IPS DF 6.9 (cell line): ENCODE measurements at places on chromosomes 2 and 18.

DNA sequence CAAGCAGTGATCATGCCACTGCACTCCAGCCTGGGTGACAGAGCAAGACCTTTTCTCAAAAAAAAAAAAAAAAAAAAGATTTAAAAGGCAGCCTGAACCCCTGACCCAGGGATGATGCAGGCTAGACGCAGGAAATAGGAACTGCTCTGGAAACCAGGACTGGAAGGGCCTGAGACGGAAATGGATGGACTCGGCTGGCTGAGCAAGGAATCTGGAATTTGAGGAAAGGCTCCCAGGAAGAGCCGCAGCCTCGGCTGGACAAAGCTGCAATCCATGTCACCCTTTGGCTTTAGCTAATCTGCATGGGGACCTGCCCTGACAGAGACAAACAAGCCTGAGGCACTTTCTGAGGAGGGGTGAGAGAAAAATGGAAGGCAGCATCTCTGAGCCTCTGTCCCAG is 55.0 kb upstream of the DAPL1 start:
- no peaks in the 10 kb centered on the region for H3K36me3 ChIP-seq
- DNase-seq, result no peak
- H3K4me3 ChIP-seq, result no peak overlapping the region
- peaks cover 4% of the 10 kb centered on the region; the same call in 1 of the 2 replicates for H3K4me1 ChIP-seq
- no peaks in the 10 kb centered on the region for H3K27me3 ChIP-seq

GRCh38 chr2:120840795-120841487 is 105.3 kb downstream of the GLI2 start:
- no peaks in the 10 kb centered on the region for H3K27me3 ChIP-seq
- no peak overlapping the region for H3K27ac ChIP-seq
- H3K36me3 ChIP-seq, result no peaks in the 10 kb centered on the region
- H3K4me3 ChIP-seq, result no peak overlapping the region
- no peaks in the 10 kb centered on the region for H3K4me1 ChIP-seq

GRCh38 chr2:101114815-101115214 is 36.4 kb downstream of the TBC1D8 start:
- no peak for DNase-seq
- peaks cover 9% of the 10 kb centered on the region for H3K4me1 ChIP-seq
- no peak overlapping the region for H3K4me3 ChIP-seq
- H3K36me3 ChIP-seq, result no peaks in the 10 kb centered on the region
- H3K27me3 ChIP-seq, result no peaks in the 10 kb centered on the region

DNA sequence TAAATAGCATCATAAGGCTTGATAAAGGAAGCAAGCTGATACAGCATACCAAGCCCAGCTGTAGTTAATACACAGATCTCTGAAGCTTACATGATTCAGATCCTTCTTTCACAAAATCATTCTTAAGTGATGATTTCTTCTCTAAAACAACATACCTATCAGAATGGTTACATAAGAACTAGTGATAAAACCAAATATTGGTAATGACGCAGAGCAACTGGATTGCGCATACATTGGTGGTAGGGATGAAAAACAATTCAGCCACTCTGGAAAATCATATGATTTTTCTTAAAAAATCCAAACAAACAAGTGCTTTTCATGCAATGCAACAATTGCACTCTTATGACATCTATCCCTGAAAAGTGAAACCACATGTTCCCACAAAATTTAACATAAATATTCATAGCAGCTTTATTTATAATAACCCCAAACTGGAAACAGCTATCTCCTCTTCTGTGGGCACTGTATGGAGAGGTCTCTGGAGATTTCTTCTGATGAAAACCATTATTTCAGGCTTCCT is 153.6 kb upstream of the DSEL start:
- H3K27me3 ChIP-seq, result no peaks in the 10 kb centered on the region
- DNase-seq, result no peak
- no peak overlapping the region for H3K4me3 ChIP-seq

DNA sequence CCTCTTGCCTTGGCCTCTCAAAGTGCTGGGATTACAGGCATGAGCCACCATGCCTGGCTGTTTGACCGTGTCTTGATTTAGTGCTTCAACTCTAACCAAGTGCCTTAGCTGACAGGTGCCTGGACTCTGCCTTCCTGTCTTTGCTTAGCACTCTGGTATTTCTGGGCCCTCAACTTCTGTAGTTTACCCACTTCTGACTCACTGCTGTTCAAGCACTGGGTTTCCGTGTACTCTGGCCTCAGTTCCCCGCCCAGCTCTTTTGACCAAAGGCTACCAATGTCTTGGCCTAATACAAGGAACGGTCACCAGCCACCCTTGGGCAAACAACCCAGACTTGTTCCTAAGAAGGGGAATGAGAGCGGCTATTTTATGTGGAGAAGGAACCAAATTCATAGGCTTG is 35.7 kb upstream of the CABLES1 start:
- no peaks in the 10 kb centered on the region for H3K27me3 ChIP-seq
- H3K4me3 ChIP-seq, result no peak overlapping the region
- DNase-seq, result no peak
- H3K36me3 ChIP-seq, result no peaks in the 10 kb centered on the region
- no peaks in the 10 kb centered on the region for H3K4me1 ChIP-seq

DNA sequence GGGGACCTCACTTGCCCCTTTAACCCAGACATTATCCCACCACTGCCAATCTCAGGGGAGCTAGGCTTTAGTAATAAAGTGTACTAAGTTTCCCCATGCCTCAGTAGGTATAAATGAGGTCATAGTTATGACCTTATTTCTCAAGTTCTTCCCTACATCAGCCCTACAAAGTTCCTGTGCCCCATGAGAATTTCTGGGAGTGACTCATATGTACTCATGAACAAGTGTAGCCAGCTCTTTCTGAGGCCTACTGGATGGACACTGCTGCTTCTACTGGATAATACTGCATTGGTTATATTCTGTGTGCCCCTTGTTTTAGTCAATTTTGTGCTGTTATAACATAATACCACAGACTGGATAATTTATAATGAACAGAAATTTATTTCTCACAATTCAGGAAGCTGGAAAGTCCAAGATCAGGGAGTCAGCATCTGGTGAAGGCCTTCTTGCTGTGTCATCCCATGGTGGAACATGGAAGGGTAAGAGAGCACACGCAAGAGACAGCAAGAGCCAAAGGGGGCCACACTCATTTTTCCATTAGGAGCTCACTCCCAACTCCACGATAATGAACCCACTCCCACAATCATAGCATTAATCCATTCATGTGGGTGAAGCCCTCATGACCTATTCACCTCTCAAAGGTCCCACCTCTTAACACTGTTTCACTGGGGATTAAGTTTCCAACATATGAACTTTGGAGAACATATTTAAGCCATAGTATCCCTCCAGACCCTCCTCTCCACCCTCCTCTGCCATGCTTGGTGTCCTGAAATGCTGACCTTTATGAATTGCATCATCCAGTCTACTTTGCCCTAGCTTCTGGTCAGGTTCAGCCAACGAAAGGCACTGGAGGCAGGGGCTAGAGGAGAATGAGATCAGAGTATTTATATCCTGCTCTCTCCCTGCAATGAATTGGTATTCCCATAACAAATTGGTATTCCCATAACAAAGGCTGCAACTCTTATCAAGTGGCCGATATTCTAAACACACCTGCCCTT is 25.4 kb upstream of the ST3GAL5 start:
- H3K4me3 ChIP-seq, result no peak overlapping the region
- H3K4me1 ChIP-seq, result no peaks in the 10 kb centered on the region
- no peaks in the 10 kb centered on the region for H3K27me3 ChIP-seq
- H3K27ac ChIP-seq, result no peak overlapping the region
- H3K36me3 ChIP-seq, result no peaks in the 10 kb centered on the region
- DNase-seq, result no peak

DNA sequence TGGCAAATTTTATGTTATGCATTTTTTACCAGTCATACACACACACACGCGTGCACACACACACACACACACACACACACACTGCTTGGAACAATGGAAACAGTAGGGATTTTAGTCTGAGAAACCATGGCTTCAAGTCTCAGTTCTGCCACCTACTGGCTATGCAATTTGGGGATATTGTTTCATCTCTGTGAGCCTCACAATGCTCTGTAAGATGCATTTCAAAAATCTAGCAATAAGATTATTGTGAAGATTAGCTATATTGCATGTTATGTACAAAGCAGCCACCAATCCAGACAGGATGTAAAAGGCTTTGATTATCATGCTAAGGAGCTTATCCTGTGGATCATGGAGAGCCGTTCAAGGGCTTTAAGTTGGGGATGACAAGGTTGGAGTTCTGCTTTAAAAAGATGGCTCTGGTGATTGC is 401.4 kb downstream of the NBAS start:
- H3K4me3 ChIP-seq, result no peak overlapping the region
- no peak overlapping the region for H3K27ac ChIP-seq
- no peaks in the 10 kb centered on the region for H3K36me3 ChIP-seq
- no peak for DNase-seq
- H3K4me1 ChIP-seq, result peaks cover 10% of the 10 kb centered on the region; the same call in 1 of the 2 replicates

DNA sequence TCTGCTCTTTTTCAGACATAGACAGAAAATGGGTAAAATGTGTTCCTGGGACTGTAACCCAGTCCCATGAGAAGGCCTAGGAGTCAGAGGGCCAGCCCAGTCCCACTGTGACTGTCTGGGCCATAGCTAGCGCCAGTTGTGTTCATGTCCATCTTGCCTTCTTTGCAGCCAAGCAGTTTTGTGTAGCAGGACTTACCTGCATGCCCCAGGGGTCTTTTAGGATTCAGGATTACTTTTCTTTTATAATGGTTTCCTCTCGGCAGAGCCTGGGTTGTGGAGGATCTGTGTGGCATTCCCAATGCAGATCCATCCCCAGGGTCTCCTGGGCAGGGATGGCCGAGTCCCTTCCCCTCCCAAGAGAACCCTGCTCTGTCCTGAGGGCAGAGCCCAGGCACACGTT is 90.8 kb downstream of the FHOD3 start:
- DNase-seq, result no peak
- H3K4me3 ChIP-seq, result no peak overlapping the region
- H3K27ac ChIP-seq, result no peak overlapping the region

- H3K27ac ChIP-seq, result no peak overlapping the region
- H3K36me3 ChIP-seq, result no peaks in the 10 kb centered on the region
- no peaks in the 10 kb centered on the region for H3K4me1 ChIP-seq
Observed at GRCh38 chr2:102313025-102313424, 1.7 kb downstream of the IL1RL1 start.

DNA sequence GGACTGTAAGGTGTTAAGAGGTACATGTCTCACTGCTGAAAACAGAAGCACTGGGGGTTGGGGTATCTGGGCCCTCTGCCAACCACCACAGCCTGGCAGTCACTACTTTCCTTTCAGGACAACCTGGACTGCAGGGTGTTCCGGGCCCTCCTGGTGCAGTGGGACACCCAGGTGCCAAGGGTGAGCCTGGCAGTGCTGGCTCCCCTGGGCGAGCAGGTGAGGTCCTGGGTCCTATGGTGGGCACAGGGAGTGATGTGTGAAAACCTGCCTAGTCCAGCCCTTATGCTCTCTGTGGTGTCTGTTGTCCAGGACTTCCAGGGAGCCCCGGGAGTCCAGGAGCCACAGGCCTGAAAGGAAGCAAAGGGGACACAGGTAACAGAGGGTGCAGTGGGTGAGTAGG is 40.0 kb downstream of the MARCO start:
- no peak overlapping the region for H3K27ac ChIP-seq
- DNase-seq, result no peak
- H3K4me3 ChIP-seq, result no peak overlapping the region
- H3K36me3 ChIP-seq, result no peaks in the 10 kb centered on the region

- no peak overlapping the region for H3K27ac ChIP-seq
- H3K4me1 ChIP-seq, result no peaks in the 10 kb centered on the region
- no peaks in the 10 kb centered on the region for H3K36me3 ChIP-seq
- no peak overlapping the region for H3K4me3 ChIP-seq
- DNase-seq, result no peak
- no peaks in the 10 kb centered on the region for H3K27me3 ChIP-seq
Observed at GRCh38 chr2:68771211-68771751, 36.7 kb downstream of the ARHGAP25 start.

DNA sequence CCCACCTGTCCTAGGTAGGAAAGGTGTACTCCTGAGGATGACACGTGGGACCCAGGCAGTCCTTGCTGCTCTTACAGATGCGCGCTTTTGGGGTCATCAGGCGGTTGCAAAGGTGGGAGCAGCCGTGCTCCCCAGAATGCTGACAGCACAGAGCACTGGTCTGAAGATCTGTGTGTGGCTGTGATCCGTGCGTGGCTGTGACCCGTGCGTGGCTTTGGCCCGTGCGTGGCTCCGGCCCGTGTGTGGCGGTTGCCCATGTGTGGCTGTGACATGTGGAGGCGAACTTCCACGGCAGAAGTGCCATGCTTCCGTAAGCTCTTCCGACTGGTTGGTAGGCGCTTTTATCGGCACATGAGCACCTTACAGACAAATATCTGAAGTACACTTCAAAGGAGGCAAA is 270.0 kb downstream of the AGAP1 start:
- no peaks in the 10 kb centered on the region for H3K36me3 ChIP-seq
- no peak overlapping the region for H3K27ac ChIP-seq
- no peaks in the 10 kb centered on the region for H3K27me3 ChIP-seq
- no peak overlapping the region for H3K4me3 ChIP-seq
- no peaks in the 10 kb centered on the region for H3K4me1 ChIP-seq

DNA sequence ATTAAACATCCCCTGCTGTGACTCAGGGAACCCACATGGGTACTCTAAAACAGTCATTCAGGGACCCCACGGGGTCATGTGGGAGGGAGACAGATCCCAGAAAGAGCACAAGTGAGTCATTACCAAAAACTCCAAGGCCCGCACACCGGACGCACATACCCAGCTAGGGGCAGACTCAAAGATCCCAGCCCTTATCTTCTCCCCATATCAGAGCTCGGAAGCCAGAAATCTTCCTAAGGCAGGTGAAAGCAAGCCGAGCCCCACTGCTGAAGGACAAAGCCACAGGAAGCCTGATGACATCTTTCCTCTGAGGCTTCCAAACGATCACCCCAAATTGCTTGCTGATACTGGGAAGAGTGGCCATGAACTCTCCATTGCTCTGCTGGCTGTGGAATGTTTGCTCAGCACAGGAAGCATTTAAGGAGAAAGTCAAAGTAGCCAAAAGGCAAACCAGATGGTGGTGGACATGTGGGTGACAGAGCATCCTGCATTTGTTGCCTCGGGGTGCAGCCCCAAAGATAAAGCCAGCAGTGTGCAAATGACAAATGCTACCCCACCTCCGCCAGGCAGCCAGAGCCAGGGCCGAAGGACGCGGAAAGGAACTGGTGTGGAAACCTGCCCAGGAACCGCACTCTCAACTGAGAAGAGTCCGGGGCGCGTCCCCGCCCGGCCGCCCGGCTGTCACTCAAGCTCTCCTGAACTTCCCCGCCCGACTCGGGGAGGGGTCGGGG is 784 bp downstream of the ACTR1B start:
- H3K36me3 ChIP-seq, result peaks cover 7% of the 10 kb centered on the region
- DNase-seq, result no peak
- H3K4me3 ChIP-seq, result peak overlapping the region; percentile 54
- no peaks in the 10 kb centered on the region for H3K27me3 ChIP-seq
- 0 out of 2 replicates have a peak, but pooled peaks cover 1% of the 10 kb centered on the region for H3K4me1 ChIP-seq

GRCh38 chr2:108919571-108920373 is 69.2 kb downstream of the EDAR start:
- H3K27ac ChIP-seq, result no peak overlapping the region
- no peaks in the 10 kb centered on the region for H3K36me3 ChIP-seq
- H3K4me3 ChIP-seq, result no peak overlapping the region
- H3K4me1 ChIP-seq, result no peaks in the 10 kb centered on the region
- H3K27me3 ChIP-seq, result no peaks in the 10 kb centered on the region

GRCh38 chr18:47077111-47077510 is 41.7 kb upstream of the ELOA2 start:
- no peak overlapping the region for H3K27ac ChIP-seq
- H3K36me3 ChIP-seq, result no peaks in the 10 kb centered on the region
- peaks cover 3% of the 10 kb centered on the region; the same call in 1 of the 2 replicates for H3K4me1 ChIP-seq
- DNase-seq, result no peak
- no peak overlapping the region for H3K4me3 ChIP-seq

- H3K27ac ChIP-seq, result no peak overlapping the region
- H3K4me1 ChIP-seq, result peaks cover 2% of the 10 kb centered on the region; the same call in 1 of the 2 replicates
- no peaks in the 10 kb centered on the region for H3K27me3 ChIP-seq
- no peak for DNase-seq
- H3K4me3 ChIP-seq, result no peak overlapping the region
Observed at GRCh38 chr2:219991116-219991515, 363.7 kb downstream of the SLC4A3 start.
